ENCODE measurements at places on chromosomes 5 and 9.

DNA sequence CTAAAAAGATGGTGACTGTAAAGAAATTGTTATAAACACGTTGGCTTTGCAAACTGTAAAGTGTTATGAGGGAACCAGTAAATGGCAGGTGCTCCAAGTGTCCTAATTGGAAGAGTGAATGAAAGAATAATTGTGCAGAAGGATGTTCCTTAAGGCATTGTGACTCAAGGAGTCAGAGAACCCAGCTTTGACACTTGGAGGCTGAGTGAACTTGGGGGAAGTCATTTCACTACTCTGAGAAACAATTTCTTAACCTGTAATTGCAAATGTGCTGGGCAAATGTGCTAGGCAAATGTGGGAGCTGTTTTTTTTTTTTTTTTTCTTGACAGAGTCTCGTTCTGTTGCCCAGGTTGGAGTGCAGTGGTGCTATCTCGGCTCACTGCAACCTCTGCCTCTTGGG is 84.0 kb upstream of the TNFSF8 start:
- DNase-seq: no peak

DNA sequence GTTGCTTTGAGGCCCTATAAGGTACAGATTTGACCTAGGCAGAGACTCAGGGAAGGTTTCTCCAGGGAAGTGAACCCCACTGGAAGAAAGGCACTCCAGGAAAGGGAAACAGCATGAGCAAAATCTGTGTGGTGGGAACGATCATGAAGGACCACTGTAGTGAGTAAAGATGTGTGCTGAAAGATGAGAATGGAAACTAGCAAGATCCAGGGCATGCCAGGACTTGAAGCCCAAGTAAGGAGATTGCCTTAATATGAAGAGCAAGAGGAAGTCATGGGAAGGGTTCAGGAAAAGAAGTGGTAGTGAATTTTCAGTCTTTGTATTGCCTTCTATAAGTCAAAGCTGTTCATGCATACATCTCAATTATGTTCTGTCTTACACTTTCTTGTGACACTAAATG is 55.2 kb upstream of the SLIT3 start:
- DNase-seq: no peak

DNA sequence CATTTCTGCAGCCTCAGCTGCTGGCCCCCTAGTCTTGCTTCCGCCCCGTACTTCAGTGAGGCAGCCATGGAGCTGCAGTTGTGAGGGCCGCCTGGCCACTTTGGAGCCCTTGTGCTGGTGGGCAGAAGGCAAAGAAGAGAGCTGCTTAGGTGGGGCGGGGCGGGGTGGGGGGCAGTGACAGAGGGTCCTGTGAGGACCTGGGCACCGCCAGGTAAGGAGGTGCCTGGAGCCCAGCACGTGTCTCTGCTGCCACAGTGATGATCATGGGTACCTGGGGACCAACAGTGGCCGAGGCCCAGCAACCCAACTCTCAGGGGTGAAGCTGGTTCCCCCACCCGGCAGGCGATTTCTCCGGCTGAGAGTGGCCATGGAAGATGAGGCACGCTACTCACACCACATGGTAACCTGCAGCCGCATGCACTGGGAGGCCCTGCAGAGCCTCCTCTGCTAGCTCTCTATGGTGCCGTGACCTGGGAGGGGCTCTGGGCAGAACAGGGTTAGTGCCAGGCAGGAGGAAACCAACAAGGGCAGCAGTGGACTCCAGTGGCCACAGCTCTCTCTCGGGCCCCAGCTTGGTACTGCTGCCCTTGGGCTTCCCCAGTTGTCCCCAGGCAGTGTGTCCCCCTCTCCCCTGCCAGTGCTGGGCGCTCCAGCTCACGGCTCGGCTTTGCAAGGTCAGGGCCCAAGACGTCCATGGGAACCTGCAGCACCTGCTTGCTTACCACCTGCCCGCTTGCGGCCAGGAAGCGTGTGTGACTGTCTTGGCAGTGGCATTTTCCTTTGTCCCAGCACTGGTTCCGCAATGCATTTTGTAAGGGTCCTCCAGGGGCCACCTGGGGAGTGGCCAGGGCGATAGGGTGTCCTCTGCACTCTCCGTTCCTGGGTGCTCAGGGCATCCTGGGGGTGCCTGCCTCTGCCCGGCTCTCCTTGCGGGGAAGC is 24.0 kb downstream of the NDUFS6 start:
- no peak for DNase-seq

DNA sequence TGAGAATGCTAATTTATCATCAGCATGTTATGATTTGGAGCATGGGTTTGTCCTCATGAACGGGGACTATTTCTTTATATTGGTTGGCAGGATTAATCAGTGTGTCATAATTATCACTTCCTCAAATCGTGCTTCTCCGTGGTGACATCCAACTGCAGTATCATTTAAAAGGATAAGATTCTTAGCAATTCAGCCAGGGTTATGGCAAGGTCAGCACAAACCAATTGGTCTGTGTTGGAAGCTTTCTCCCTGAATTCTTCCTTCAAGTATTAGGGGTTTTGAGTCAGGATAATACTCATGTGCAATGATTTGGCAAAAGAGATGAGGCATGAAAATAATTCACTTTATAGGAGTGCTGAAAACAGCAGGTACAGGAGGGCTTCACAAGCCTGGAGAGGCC is 5.5 kb upstream of the CAMLG start:
- no peak for DNase-seq

All from stimulated activated CD8-positive, alpha-beta memory T cell treated with anti-CD3 and anti-CD28 coated beads, Interleukin-7, amount 100 ng/mL, for 48 hours (primary cell).